ENCODE measurements at places on chromosomes 2 and 18.
A peak's percentile ranks its signal among the peaks of the same experiment; 100 is the strongest.

- DNase-seq = no peak
Measured at GRCh38 chr2:8579485-8580085, 102.3 kb upstream of the ID2 start.

- DNase-seq = no peak
Measured at GRCh38 chr2:149873936-149874335, 286.4 kb upstream of the MMADHC start.

DNA sequence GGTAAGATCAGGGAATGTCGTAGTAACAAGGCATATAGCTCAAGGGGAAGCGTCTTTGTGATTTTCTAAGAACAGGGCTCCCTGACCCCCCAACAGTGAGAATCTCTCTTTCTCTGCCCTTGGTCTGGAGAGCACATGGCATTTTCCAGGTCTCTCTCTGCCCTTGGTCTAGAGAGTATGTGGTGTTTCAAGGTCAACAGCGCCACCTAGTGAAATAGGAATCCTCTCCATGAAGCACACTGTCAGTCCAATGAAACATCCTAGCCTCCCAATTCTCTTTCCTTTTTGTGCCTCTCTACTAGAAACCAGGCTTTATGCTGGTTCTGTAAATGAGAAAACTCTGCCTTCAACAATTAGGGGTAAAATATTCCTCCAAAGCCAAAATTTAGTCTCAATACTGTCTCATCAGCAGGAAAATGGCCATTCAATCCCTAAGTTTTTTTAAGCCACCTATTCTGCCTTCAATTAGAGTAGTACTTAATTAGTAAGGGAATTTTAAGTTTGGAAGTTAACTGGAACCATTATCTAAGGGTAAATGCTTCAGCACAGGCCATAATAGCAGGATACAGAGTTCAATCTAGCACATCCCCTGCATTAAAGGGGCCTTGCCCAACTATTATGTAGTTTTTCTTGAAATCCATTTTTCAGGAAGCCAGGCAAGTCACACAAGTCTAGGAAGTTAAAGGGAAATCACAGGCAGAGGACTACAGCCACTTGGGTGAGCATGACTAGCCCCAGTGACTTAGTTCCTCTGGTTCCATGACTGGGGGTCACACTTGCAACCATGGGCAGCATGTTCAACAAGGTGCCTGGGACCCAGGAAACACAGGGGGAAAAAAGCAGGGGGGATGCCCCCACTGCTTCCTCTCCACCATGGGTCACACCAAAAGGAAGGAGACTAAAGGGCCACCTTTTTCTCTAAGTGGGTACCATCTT lies 12.4 kb downstream of the DYM start:
- peak; percentile 4 for DNase-seq

GRCh38 chr2:1823187-1824169 lies 79.2 kb upstream of the PXDN start:
- DNase-seq = no peak

DNA sequence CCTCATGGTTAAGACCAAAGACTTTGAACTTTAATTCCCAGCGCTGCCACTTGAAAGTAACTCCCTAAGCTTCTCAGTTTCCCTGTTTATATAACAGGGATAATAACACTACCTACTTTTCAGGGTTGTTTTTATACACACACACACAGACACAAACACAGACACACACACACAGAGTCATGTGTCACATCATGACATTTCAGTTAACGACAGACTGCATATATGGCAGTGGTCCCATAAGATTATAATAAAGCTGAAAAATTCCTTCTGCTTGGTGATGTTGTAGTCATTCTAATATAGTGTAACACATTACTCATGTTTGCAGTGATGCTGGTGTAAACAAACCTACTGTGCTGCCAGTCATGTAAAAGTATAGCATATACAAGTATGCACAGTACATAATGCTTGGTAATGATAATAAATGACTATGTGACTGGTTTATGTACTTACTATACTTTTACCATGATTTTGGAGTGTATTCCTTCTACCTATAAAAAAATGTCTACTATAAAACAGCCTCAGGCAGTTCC lies 89.2 kb upstream of the ITGA4 start:
- DNase-seq = no peak

DNA sequence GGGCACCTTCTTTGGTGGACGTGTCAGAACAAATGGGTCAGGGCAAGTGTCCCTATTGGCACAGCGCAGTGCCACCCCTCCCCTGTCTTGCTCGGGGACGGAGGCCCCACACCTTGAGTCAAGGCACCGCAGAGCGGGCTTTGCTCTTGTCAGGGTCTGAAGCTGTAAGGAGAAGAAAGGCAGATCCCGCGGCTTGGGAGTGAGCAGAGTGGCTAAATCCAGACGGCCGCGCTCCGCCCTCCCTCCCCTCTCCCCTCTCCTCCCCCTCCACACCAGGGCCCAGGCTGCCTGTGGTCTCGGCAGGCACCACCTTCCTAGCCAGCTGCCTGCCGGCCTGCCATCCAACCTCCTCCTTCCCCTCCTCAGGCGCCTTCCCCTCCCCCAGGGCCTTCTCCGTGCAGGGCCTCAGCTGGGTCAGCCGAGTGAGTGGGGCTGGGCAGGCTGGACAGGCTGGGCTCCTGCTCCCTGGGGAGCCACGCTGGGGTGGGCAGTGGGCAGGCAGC lies 25.8 kb downstream of the SPEG start:
- DNase-seq = no peak

Measured in activated CD8-positive, alpha-beta memory T cell treated with anti-CD3 and anti-CD28 coated beads for 1 hour (primary cell).